Colonic mucosa (tissue), 4 donors: ENCODE measurements at places on chromosomes 7 and 10.
A peak's percentile ranks its signal among the peaks of the same experiment; 100 is the strongest.

DNA sequence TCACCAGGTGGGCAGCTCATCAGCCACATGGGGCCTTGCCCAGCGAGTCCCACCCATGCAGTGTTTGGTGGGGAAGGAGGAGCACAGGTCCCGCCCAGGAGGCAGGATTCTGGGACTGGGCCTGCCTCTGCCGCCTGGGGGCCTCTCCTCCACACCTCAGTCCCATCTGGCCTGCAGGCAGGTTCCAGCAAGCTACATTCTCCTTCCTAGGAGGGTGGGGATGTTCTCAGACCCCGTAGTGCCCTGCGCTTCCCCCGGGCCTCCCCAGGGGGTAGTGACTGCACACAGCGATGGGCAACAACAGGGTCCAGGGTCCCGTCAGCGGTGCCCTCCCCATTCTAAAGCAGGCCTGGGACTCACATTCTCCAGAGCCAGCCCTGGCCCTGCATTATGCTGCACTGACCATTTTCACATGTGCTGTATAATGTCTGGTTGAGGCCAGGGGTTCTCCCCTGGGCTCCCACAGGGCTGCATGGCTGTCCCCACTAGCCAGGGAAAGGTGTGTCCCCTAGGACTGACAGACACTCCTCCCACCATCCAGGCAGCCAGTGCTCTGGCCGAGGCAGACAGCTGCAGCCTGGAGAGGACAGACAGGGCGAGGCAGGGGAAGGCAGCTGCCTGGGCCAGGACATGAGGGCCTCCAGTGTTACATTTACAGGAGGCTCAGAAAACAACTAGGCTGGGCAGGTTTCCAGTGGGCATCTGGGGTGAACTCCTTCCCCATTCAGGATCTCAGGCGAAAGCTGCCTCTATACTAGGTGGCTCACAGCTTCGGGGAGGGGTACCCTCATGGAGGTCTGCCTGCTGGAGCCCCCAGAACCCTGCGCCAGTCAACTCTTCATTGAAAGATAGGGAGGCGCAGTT is 9.3 kb downstream of the RASGEF1A start:
- H3K27me3 ChIP-seq = no peaks in the 10 kb centered on the region
- no peak for DNase-seq
- H3K4me3 ChIP-seq = no peak overlapping the region
- no peak overlapping the region for H3K27ac ChIP-seq
- H3K36me3 ChIP-seq = no peaks in the 10 kb centered on the region

DNA sequence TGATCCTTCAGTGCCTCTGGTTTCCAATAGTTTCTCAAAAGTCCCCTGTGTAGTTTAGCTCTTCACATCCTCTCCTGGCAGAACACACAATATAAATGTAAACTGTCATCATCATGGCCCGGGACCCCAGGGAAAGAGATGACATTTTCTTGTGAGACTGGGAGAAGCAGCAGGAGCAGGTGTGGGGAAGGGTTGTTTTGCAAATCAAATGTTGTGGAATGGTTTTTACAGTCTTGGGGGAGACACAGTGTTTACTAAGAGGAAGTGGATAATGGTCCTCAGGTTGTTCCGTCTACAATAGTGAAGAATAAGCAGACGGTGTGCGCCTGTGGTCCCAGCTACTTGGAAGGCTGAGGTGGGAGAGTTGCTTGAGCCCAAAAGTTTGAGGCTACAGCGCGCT is 159.1 kb downstream of the SEC23IP start:
- no peak overlapping the region for H3K27ac ChIP-seq
- H3K27me3 ChIP-seq = no peaks in the 10 kb centered on the region
- H3K4me1 ChIP-seq = no peaks in the 10 kb centered on the region
- DNase-seq = no peak
- no peaks in the 10 kb centered on the region for H3K36me3 ChIP-seq

DNA sequence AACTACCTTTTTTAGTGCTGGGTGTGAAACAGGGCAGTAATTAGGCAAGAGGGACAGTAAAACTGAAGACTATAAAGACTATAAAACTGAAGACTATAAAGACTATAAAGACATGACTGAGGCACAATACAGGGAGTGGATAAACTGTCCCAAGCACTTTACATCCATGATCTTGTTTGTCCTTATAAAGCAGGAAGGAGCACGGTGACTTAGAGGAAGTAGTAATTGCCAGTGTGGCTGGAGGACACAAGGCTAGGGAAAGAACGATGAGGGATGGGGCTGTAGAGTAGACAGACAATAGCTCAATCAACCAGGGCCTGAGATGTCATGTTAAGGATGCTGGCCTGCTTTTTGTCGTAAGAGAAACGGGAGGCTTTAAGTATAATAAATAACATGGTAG is 26.0 kb downstream of the DNAJC12 start:
- H3K27ac ChIP-seq = peak overlapping the region; percentile 74
- no peaks in the 10 kb centered on the region for H3K36me3 ChIP-seq
- peak; percentile 51 for DNase-seq
- no peak overlapping the region for H3K4me3 ChIP-seq
- no peaks in the 10 kb centered on the region for H3K27me3 ChIP-seq

DNA sequence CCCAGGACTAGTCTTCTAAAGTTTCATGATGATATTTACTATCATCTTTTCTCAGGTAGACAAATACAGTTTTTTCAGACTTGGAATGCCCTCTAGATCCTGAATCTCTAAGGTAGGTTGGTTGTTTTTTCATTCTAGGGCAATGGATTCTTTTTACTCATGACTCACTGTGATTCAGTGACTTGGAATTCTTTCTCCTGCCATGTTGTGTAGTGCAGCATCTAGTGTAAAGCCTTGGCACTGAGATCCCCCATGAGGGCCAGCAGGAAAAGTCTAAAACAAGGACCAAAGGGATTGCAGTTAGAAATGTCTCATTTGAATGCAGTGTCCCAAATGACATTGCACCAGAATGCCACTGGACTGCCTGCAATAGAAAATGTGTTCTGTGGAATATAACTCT is 430.4 kb downstream of the NEBL start:
- DNase-seq = no peak
- H3K36me3 ChIP-seq = no peaks in the 10 kb centered on the region
- no peaks in the 10 kb centered on the region for H3K27me3 ChIP-seq

GRCh38 chr7:139575338-139575680 is 51.8 kb downstream of the CLEC2L start:
- no peak overlapping the region for H3K27ac ChIP-seq
- H3K36me3 ChIP-seq = no peaks in the 10 kb centered on the region
- no peak for DNase-seq
- no peaks in the 10 kb centered on the region for H3K4me1 ChIP-seq

GRCh38 chr7:69608878-69609277 is 10.6 kb downstream of the AUTS2 start:
- no peaks in the 10 kb centered on the region for H3K36me3 ChIP-seq
- no peaks in the 10 kb centered on the region for H3K4me1 ChIP-seq
- H3K27me3 ChIP-seq = no peaks in the 10 kb centered on the region
- no peak overlapping the region for H3K27ac ChIP-seq
- no peak for DNase-seq

- DNase-seq = peak; percentile 76
- peaks cover 30% of the 10 kb centered on the region for H3K4me1 ChIP-seq
- H3K27ac ChIP-seq = peak overlapping the region; percentile 5
- H3K36me3 ChIP-seq = no peaks in the 10 kb centered on the region
- peak overlapping the region; percentile 63 for H3K4me3 ChIP-seq
These were observed 544 bp downstream of the GPRIN2 start for GRCh38 chr10:46555713-46556514.

DNA sequence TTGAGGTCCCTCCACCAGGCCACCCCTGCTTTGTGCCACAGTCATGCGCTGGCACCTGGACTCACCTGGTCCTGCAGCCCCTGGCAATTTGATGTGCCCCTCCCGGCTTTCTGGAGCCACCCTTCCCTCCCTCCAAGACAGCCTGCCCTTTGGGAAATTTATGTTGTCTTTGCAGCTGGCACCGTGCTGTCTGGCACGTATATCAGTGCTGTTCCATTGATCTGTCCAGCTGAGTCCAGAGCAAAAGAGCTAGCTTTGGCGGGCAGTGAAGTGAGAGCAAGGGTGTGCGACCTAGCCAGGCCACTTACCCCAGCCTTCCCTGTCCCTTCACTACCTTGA is 5.7 kb downstream of the RARRES2 start:
- no peak overlapping the region for H3K27ac ChIP-seq
- no peak overlapping the region for H3K4me3 ChIP-seq
- no peak for DNase-seq
- H3K27me3 ChIP-seq = no peaks in the 10 kb centered on the region
- no peaks in the 10 kb centered on the region for H3K36me3 ChIP-seq

DNA sequence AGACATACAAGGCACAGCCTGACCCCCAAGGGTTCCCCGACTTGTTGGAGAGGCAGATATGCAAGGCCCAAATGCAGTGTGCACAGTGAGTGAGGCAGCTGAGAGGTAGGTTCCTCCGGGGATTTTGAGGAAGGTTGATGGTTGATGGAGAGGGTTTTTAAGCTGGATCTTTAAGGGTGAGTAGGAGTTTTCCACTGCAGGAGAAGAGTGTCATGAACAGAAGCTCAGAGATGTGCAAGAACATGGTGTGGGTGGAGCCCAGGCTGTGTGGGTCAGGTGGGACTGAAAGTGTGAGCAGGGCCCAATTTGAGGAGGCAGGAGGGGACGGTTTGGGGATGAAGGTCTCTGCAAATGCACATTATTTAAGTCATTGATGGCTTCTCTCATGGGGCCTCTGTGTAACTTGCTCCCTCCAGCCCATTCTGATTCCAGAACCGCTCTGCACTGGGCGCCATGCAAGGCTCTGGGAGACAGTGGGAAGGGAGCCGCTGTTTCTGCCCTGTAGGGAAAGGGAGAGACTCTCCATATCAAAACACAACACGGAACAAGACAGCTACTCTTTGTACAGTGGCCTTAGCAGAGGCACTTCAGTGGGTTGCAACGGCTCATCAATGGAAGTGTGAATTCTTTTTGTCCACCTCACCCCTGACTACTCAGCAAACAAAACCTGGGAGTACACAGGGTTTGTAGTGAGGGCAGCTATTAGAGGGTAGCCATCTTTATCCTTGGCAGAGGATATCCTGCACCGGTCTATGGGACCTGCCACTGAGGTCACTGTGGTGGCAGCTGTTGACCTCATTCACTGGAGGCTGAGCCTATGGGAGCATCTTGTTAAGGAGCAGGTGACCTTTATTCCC is 29.7 kb downstream of the RAMP3 start:
- H3K4me1 ChIP-seq = no peaks in the 10 kb centered on the region
- no peaks in the 10 kb centered on the region for H3K36me3 ChIP-seq
- H3K27ac ChIP-seq = no peak overlapping the region

GRCh38 chr7:51046482-51046881 is 263.8 kb upstream of the GRB10 start:
- no peak for DNase-seq
- no peaks in the 10 kb centered on the region for H3K4me1 ChIP-seq
- H3K36me3 ChIP-seq = no peaks in the 10 kb centered on the region

- no peaks in the 10 kb centered on the region for H3K36me3 ChIP-seq
- no peak for DNase-seq
- H3K27me3 ChIP-seq = no peaks in the 10 kb centered on the region
- H3K27ac ChIP-seq = no peak overlapping the region
These were observed 41.7 kb downstream of the C10orf90 start for GRCh38 chr10:126628746-126629145.

DNA sequence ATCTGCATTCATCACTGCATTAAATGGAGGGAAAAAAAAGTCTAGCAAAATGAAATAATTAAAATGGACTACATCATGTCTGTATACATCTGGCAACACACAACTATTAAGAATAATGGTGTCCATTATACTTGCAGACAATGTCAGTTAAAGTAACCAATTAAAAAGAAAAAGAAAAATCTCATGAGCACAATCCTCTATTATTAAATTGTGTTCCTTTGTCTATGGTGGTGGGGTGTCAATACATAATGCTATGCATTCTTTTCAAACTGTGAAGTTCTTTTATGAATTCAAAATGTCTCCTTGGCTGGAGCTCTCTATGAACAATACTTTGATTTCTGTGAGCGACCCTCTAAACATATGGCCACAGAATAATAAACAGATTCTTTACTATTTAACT is 63.5 kb downstream of the NRP1 start:
- H3K27me3 ChIP-seq = no peaks in the 10 kb centered on the region
- no peaks in the 10 kb centered on the region for H3K36me3 ChIP-seq
- H3K4me3 ChIP-seq = no peak overlapping the region
- no peak overlapping the region for H3K27ac ChIP-seq

GRCh38 chr10:68301790-68302502 is 29.9 kb upstream of the HNRNPH3 start:
- H3K4me1 ChIP-seq = peaks cover 8% of the 10 kb centered on the region
- H3K36me3 ChIP-seq = no peaks in the 10 kb centered on the region
- no peak overlapping the region for H3K4me3 ChIP-seq
- no peak for DNase-seq
